ENCODE measurements at places on chromosomes 16 and 17. TPM values are rescaled to one million over a fixed set of nuclear protein-coding genes. Genes with fewer than 3 reads are reported as not detected.

Gene SLC35G6
- total RNA-seq: not detected

Gene PAGR1
- total RNA-seq: 11.8 TPM

Gene AOC3
- 0.41 TPM for total RNA-seq

Gene LGALS9
- total RNA-seq: 0.41 TPM

Gene C16orf92
- not detected for total RNA-seq

Gene CMTM2
- not detected for total RNA-seq

Gene NKD1
- total RNA-seq: 2.4 TPM

Gene CDRT15
- not detected for total RNA-seq

Gene ZNF821
- total RNA-seq: 36.7 TPM

Gene KCNH6
- total RNA-seq: not detected

Gene CCL4
- total RNA-seq: 1.2 TPM

Gene HEXIM1
- 8.6 TPM for total RNA-seq

Gene ALOX15
- not detected for total RNA-seq

Gene TBC1D3
- total RNA-seq: not detected

GRCh38 chr16:72468582-72468981 lies 296.6 kb upstream of the PMFBP1 start:
- no peak for DNase-seq

GRCh38 chr17:61581611-61582349 lies 9.2 kb downstream of the NACA2 start:
- no peak for DNase-seq

- DNase-seq: no peak
Observed at GRCh38 chr17:80781211-80781610, 210.4 kb upstream of the CHMP6 start.

- no peak for DNase-seq
Observed at GRCh38 chr17:76868669-76869495, 678 bp downstream of the MGAT5B start.

GRCh38 chr17:64003526-64004121 lies 5.5 kb downstream of the PRR29 start:
- DNase-seq: no peak

GRCh38 chr16:74936902-74937560 lies 47.9 kb downstream of the WDR59 start:
- no peak for DNase-seq

DNA sequence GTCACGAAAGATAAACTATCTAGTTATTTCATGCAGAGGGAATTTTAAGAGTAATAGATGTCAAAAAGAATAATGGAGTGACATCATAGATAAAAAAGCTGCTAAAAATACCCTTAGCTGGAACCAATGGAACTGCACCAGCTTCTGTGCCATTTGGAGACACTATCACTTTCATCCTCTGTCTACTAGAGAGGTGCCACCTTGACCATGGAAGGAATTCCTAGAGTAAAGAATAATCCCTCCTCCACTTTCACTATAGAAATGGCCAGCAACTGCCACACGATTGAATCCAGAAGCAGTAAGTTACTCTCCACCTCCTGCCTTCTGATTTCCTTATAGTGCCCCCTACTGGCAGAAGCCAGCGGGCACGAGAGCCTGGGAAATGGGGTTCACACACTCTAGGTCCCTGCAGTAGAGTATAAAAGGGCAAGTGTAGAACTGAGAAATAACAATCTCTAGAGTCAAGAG lies 2.8 kb upstream of the ALDH3A2 start:
- DNase-seq: no peak

DNA sequence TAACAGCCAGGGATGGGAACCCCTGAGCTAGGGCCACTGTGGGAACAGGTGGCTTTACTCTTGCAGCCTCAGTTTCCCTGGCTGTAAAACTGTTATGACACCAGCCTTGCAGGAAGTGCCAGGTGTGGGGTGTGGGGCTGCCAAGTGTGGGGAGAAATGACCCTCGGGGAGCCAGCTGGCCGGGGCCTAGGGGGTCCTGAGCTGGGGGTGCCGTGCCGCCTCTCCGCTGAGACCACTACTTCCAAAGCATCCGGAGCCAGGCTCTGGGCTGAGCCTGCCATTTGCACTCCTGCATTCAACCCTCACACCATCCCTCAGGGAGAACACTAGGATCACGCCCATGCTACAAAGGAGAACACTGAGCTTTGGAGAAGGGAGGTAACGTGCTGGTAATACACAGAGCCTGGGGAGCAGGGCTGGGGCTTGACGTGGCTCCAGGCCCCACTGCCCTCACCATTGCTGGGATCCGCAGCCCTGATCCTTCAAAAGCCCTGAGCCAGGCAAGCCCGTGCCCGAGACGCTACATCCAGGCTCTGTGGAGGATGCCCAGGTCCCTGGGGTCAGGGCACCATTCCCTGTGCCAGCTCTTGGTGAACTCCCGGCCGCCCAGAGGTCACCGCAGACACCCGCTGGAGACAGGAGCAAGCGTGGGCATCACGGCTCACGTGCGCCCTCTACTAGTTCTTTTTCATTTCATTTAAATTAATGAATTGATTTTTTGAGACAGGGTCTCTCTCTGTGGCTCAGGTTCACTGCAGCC lies 28.8 kb upstream of the GINS2 start:
- peak; percentile 59 for DNase-seq

GRCh38 chr16:1154887-1155331 lies 2.0 kb downstream of the CACNA1H start:
- DNase-seq: no peak

- DNase-seq: no peak
Observed at GRCh38 chr16:56354746-56355145, 70.6 kb downstream of the AMFR start.

GRCh38 chr17:78176548-78177025 lies 8.2 kb downstream of the SYNGR2 start:
- peak; percentile 60 for DNase-seq

DNA sequence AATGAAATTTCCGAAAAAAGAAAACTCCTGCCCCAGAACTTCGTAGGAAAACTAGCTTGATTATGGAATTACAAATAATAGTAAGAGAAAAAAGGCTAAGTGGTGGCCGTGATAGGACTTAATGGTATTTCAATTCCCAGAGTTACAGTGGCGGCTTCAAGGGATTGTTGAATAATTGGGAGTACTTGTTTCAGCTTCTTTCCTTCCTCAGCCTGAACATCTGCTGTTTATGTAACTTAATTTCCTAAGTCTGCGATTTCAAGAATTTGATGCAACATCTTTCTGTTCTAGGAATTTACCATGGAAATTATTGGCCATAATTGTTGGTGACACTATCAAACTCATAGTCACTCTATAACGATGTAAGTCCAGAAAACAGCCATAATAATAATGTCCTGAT lies 684 bp upstream of the APPBP2 start:
- no peak for DNase-seq

GRCh38 chr16:50259334-50260205 lies 6.8 kb upstream of the ADCY7 start:
- no peak for DNase-seq

- DNase-seq: peak; percentile 4
Observed at GRCh38 chr17:56319531-56319930, 166.3 kb downstream of the ANKFN1 start.

DNA sequence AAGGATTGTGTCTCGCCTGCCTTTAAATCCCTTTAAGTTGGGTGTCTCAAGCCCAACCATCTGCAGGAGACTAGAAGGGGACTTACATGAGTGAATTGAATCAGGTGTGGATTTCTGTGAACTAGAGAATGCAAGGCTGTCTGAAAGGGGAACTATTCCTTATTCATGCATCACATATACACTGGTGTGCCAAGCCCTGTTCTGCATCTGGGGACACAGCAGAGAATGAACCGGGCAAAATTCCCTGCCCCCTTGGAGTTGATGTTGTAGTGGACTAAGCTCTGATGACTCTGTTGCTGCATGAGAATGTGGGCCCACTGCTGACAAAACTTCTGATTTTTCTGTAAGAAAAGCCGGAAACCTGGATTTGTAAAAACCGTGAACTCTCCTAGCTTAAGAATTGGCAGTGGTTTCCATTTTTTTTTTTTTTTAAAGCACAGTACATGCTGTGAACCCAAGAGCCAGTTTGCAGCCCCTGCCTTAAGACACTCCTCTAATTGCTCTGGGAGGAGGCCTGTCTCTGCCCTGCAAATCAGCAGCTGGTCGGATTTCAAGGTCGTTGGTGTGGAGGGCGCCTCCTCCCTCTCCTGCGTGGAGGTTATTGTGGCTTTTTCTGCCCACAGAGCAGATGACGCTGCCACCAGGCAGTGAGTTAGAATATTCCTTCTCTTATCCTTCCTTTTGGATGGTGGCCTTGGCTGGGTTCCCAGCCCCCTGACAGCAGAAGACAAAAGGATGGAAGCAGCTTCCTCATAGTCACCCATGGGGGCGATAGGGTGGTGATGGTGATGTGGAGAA lies 131.0 kb downstream of the PRKCB start:
- DNase-seq: no peak

GRCh38 chr16:52540910-52541309 lies 6.0 kb downstream of the TOX3 start:
- no peak for DNase-seq

- no peak for DNase-seq
Observed at GRCh38 chr16:76749780-76750375, 441.1 kb upstream of the MON1B start.

DNA sequence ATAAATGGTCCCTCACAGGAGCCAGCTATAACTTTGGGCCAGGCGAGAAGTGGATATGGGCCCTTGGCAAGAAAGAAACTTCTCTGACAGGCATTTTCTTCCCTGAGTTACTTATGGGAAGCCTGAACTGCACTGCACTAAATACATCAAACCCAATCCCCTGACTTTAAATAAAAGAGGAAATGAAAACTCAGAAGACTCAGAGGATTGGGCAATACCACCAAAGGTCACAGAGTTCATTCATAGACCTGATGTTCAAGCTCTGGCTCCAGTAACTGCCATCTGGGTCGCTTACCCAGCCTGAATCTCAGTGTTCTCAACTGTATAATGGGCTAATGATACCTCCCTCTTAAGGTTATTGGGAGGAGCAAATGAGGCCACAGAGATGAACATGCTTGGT lies 815 bp downstream of the KRT35 start:
- no peak for DNase-seq

DNA sequence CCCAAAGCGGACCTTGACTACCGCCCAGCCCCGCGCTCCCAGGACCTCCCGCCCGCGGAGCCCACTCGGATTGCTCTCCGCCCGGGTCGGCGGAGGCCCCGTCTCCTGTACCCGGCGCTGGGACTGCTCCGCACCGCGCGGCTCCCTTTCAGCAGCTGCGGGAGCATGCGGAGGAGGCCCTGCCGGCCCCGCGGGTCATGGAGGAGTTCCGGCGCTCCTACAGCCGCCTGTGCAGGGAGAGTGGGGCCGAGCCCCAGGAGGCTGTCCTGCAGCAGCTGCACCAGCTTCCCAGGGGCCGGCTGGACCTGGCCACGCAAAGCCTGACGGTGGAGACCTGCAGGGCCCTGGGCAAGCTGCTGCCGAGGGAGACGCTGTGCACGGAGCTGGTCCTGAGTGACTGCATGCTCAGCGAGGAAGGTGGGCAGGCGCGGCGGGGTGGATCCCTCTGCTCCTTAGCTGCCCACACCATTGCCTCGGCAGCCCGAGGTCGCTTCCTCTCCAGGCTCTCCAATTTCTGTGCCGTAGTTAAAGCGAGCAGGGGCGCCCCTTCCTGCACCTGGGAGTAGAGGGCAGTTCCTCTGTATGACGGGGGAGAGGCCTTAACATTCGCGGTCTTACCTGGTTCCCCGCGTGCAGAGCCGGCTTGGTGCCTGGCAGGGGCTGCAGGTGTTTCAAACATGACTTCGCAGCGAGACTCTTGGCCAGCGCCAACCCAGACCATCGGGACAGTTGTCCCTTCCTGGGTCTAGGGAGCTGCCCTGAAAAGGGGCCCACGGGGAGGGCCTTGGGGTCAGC lies 539 bp downstream of the LRRC45 start:
- no peak for DNase-seq

- DNase-seq: no peak
Observed at GRCh38 chr17:65503557-65503956, 57.9 kb downstream of the AXIN2 start.

- DNase-seq: no peak
Observed at GRCh38 chr17:50052822-50053653, 2.9 kb upstream of the ITGA3 start.

DNA sequence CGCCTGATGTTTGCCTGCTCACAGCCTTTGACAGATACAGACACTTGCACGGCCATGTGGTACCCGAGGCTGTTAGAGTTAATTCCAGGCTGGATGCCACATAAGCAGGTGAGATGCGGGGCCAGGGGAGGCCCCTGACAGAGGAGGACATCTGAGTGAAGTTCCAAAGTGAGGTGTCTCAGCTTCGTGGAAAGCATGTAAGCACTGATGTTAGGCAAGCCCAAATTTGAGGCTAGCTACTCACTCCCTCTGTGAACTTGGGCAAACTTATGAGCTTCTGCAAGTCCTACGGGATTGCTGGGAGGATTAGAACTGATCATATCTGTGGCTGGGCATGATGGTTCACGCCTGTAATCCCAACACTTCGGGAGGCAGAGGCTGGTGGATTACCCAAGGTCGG lies 39.3 kb upstream of the MARCHF10 start:
- DNase-seq: no peak

DNA sequence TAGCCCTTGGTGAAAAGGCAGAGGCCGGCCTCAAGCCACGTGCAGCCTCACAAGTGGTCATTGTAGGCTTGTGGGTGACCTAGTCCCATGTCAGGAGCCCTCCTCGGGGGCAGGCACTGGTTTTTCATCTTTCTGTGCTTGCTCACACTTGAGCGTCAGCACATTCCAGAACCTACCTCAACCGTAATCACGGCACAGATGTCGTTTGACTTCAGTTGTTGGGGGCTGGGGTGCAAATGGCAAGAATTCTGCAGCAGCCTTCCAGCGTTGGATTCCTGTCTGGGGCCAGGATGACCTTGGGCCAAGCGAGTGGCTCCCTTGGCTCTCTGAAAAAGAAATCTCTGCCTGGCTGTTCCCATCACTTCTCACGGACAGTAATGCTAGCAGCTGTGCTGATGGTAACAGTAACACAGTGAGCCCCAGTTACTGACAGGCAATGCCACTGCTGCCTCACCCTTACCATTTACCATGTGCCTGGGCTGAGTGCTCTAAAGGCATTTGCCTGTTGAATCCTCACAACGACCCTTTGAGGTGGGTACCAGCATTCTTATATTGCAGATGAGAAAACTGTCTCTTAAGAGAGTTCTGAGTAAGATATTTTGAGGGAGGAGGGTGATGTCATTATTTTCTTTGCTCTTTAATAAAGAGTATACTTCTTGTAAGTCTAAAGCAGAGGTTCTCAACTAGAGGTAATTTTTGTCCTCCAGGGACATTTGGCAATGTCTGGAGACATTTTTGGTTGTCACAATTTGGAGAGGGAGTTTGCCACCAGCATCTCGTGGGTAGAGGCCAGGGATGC lies 46.5 kb downstream of the KSR1 start:
- no peak for DNase-seq

- DNase-seq: no peak
Observed at GRCh38 chr17:4972752-4973151, 5.1 kb upstream of the SPAG7 start.

DNA sequence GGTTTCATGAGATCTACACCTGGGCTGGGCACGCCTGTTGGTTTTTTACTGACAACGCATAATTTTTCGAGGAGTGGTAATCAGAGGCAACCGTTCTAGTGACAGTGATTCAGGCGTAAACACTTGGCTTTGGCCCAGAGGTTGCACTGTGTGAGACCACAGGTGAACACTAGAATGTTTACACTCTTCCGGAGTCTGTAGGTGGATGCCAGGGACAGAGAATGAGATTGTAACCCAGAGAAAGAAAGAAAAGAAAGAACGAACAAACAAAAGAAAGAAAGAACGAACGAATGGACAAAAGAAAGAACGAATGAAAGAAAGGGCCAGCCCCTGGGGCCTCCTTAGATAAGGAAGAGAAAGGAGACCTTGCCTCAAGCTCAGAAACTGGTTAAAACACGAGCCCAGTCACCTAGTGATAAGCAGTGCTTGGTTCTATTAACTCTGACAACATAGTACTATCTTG lies 113.2 kb downstream of the PRKCB start:
- no peak for DNase-seq

GRCh38 chr16:56610017-56610608 lies 1.7 kb downstream of the MT2A start:
- DNase-seq: no peak

Data from frontal cortex (tissue), 4 donors.